ENCODE measurements at places on chromosomes 2 and 18.
A peak's percentile ranks its signal among the peaks of the same experiment; 100 is the strongest.

GRCh38 chr2:149692961-149693396 is 105.4 kb upstream of the MMADHC start:
- no peak for DNase-seq

DNA sequence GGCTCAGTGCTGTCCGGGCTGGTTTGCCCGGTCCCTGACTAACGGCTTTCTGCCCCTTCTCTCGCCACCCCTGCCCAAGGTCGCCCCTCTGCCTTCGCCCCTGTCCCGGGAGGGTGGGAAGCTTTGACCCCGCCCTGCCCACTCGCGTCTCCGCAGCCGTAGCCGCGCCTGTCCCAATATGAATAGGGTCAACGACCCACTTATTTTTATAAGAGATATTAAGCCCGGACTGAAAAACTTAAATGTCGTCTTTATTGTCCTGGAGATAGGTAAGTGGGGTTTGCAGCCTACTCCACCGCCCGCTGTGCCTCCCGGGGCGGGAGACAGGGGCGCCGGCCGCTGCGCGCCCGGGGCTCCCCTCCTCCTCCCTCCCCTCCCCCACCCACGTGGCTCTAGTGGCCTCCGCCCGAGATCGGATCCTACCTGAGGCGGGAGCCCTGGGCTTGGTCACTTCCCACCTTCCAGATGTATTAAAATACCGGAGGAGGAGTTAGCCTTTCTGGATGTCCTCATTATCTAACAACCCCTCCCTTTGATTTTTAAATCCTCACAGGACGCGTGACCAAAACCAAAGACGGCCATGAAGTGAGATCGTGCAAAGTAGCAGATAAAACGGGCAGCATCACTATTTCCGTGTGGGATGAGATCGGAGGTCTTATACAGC is 633 bp downstream of the NABP1 start:
- no peak for DNase-seq

- no peak for DNase-seq
Measured at GRCh38 chr2:135820003-135820618, 16.9 kb downstream of the LCT start.

DNA sequence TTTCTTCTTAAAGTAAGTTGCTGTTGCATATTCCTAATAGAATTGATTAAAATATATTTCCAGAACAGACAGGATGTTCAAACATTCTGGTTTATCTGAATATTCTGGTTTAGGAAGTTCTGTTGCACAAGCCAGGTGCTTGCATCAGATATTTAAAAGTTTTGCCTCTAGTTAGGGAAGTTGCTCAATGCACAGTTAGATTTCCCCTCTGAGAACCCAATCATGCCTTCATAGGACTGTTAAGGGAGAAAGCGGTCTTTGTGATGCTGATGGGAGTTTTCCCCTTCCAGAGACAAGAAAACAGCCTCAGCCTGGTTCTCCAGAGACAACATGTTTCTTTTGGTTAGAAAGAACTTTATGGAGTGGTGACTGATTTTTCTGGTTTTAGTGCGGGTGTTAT is 65.6 kb upstream of the REV1 start:
- DNase-seq, result no peak

DNA sequence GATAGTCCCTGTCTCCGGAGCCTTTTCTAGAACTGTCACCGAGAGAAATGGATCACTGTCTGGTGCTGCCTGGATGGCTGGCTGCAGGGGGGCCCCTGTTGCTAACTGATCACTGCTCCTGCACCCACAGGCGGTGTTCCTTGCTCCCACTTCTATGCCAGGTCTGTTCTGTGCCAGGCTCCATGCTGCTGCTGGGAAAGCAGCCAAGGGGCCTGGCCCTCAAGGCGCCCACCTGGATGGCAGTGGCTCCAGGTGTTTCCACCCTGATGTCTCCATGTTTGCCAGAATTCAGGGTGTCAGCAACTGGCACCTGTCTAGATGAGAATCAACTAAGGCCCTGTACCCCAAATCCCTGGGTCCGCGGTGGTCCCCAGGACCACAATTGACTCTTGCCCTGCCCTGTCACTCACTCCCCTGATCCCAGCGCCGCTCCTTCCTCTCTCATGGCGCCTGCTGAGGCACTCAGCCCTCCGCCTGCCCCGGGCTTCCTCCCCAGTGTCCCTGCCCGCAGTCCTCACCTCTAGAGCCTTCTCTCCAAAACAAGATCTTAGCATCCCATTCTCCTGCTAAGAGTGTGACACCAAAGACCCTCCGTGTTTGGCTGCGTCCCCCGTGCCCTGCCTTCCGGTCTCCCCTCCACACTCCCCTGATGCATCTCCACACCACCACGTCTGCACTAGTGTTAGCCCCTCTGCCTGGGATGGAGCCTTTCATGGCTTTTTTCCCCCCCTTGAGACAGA is 72.5 kb upstream of the OTOF start:
- no peak for DNase-seq

- no peak for DNase-seq
Measured at GRCh38 chr2:128901572-128902391, 583.1 kb upstream of the HS6ST1 start.

DNA sequence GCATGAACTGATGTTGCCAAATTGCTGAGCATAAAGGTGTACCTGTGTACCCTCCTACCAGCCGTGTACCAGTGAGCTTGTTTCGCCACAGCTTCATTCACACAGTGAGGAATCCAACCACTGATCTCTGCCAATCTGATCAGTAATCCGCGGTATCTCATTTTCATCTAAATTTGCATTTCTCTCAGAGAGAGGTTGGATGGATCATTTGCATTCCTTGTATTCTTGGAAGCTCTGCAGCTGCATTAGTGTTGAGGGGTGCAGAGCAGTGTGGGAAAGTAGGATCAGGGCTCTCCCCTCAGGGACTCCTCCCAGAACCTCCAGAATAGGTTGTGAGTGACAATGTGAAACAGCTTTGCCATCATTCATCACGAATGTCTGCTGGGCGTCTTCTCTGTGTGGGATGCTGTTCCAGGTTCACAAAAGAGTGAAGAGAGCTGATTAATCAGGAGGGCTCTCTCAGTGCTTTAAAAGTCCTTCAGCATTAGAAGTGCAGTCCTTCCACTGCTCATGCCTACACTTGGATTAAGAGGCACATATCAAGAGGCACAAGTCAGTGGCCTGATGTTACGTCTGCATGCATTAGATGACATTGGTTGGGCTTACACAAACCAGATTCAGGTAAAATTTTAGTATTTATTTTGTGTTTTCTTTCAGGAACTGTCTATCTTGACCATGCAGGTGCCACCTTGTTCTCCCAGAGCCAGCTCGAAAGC is 7.5 kb downstream of the MOCOS start:
- no peak for DNase-seq

GRCh38 chr2:171399292-171399691 is 34.5 kb downstream of the METTL8 start:
- no peak for DNase-seq

GRCh38 chr2:146267093-146267492 is 1577.7 kb upstream of the ACVR2A start:
- DNase-seq, result no peak

- DNase-seq, result no peak
Measured at GRCh38 chr18:37170984-37171383, 342.1 kb downstream of the KIAA1328 start.

DNA sequence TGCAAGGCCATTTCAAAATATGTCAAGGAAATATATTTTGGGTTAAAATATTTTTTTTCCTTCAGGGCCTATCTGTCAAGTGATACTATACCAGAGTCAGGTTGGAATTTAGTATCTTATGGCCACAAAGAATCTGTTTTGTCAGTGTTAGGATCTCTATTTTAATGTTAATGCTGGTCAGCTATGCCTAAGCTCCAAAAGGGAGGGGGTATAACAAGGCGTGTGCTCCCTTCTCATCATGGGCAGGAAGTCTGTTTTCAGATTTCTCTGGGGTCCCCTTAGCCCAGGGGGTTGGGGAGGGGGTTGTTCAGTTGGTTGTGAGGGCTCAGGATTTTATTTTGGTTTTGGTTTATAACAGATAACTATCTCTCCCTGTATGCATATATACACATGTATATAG is 126.4 kb downstream of the TMEM163 start:
- no peak for DNase-seq

- DNase-seq, result peak; percentile 67
Measured at GRCh38 chr2:159617646-159618045, 1.3 kb upstream of the BAZ2B start.

- DNase-seq, result no peak
Measured at GRCh38 chr2:203578759-203579643, 43.9 kb upstream of the RAPH1 start.

DNA sequence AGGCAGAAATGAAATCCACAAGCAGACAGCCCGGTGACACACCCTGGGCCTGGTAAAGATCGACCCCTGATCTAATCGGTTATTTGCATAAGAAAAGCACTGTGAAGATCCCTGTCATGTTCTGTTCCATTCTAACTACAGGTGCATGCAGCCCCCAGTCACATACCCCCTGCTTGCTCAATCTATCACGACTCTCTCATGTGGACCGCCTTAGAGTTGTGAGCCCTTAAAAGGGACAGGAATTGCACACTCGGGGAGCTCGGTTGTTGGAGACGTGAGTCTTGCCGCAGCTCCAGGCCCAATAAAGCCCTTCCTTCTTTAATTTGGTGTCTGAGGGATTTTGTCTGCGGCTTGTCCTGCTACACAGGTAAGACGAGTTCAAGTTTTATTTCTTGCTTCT is 13.4 kb upstream of the IL1B start:
- no peak for DNase-seq

DNA sequence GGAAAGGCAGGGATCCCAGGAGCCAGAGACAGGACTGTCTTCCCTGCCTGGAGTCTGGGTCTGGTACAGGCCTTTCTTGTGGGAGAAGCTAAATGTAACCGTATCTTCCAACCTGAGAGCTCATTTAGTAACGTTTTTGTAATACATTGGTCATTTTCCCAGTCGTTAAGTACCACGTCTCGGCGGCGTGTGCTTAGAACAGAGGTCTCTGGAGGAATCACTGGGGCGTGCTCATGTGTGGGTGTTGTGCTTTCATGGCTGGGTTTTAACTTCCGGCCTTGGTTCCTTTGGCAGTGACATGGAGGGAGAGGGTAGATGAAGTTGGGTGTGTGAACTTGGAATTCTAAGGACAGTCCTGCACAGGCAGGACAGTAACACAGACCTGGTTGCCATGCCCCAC is 79.7 kb downstream of the NCK2 start:
- DNase-seq, result no peak

- DNase-seq, result no peak
Measured at GRCh38 chr2:108029496-108029895, 43.2 kb downstream of the SLC5A7 start.

DNA sequence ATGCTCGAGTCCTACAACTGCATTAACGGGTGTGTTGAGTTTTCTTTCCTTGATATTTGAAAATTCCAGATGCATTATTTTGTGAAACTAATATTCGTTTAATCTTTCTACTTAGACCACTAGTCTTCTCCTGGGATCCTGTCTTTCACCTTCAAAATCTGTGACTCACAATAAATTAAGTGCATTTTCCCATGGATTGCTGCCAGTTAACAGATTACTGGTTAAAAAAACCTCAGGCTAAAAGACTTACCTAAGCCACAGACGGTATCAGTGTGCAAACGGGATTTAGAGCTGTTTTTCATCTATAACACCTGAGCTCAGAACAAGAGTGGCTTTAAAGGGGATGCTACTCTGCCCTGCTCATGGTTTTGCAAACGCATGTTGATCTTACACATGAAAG is 10.2 kb downstream of the FECH start:
- DNase-seq, result no peak

- no peak for DNase-seq
Measured at GRCh38 chr2:210687786-210688470, 131.5 kb downstream of the CPS1 start.

- peak; percentile 23 for DNase-seq
Measured at GRCh38 chr2:58428096-58429013, 187.2 kb upstream of the FANCL start.

- no peak for DNase-seq
Measured at GRCh38 chr2:219297766-219298456, 11.3 kb downstream of the PTPRN start.

GRCh38 chr2:18641823-18642222 is 52.5 kb upstream of the NT5C1B start:
- DNase-seq, result no peak

- peak; percentile 12 for DNase-seq
Measured at GRCh38 chr2:165634855-165635254, 159.2 kb downstream of the GALNT3 start.

GRCh38 chr2:189402932-189403331 is 38.3 kb upstream of the WDR75 start:
- no peak for DNase-seq

GRCh38 chr2:25960920-25961319 is 21.4 kb downstream of the KIF3C start:
- DNase-seq, result no peak

DNA sequence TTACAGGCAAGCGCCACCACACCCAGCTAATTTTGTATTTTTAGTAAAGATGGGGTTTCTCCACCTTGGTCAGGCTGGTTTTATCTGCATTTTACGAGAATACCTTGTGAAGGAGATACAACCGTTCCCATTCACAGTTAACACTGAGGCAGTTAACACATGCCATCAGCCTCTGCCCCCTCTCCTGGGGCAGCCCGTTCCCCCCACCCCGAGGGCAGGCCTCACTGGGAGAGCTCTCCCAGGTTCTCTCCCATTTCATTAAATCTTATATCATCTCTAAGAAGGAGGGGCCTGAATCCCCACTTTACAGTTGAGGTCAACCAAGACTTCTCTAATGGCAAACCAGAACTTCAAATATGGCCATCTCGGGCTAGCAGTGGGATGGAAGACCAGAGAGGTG is 95.0 kb upstream of the ST3GAL5 start:
- DNase-seq, result no peak

GRCh38 chr2:16722677-16723076 is 57.0 kb upstream of the CYRIA start:
- DNase-seq, result no peak

GRCh38 chr2:23666241-23666979 is 260.5 kb downstream of the ATAD2B start:
- DNase-seq, result no peak

DNA sequence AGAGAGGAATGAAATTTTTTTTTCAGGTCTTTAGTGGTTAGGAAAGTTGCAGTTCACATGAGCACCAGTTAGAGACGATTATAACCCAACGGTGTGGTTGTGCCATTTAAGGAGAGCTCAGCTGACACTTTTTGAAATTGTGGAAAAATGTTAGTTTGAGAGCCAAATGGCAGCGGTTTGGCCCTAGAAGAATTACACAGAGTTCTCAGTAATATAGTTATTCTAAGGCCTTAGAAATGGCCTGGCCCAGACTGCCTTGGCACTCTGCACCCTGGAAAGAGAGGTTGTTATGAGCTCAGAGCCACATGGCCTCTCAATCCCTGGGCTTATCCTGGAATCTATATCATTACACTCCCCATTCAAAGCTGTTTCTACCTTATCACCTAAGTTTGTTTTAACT is 117.4 kb downstream of the RHBDD1 start:
- DNase-seq, result no peak

- no peak for DNase-seq
Measured at GRCh38 chr2:28348921-28349320, 43.7 kb upstream of the FOSL2 start.
